ENCODE measurements at places on chromosomes 6 and 20. TPM values are rescaled to one million over a fixed set of nuclear protein-coding genes. Genes with fewer than 3 reads are reported as not detected.

DNA sequence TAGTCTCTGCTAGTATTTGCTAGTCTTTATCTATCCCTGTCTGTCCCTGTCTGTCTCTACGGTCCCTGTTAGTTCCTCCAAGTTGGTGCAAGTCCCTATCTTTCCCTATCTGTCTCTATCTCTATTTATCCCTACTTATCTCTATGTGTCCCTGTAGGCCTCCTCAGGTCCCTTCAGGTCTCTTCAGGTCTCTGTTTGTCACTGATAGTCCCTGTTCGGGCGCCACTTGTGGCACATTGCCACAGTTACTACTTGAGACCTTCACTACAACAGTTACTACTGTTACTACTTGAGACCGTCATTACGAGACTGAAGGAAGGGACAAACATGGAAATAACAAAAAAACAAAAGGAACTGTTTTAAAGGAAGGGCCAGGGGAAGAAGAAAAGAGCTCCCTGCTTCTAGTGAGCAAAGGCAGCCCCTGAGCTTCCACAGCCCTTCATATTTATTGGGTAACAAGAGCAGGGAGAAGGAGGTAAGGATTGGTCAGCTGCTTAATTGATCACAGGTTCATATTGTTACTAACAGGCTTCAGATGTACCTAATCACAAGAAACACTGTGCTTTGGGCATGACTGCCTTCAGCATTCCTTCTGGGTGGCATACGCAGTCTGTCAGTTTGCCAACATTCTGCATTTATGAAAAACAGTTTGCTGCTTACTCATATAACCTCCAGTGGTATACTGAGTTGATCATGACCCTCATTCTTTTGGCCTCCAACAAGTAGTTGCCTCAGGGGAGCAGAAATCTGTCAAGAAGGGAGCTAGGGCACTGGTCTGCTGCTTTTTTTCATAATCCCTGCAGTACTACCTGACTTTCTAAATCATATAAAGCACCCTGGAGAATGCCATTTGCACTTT, 8.4 kb downstream of the EPB41L2 start:
- no peak for DNase-seq

Gene PRND
- total RNA-seq: not detected

GRCh38 chr20:19835533-19836222, 77.6 kb downstream of the RIN2 start:
- no peak for DNase-seq

Gene LAMA4
- 76.5 TPM for total RNA-seq

DNA sequence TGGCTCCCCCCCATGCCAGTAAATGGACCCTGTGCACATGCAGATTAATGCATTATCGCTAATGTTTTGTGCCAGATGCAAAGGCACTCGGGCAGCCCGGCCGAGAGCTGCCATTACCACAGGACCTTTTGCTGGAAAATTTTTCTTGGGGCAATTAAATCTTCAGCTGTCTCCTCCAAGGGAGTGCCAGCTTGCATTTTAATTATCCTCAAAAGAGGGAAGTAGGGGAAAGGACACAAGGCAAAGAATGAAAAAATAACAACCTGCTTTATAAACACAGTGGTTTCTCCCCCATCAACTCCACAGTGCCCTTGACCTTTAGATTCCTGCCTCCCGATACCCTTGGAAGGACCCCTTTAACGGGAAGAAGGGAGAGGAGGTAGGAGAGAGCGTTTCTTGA, 48.2 kb downstream of the PDYN start:
- no peak for DNase-seq

GRCh38 chr20:13041574-13042457, 33.0 kb downstream of the SPTLC3 start:
- DNase-seq: peak; percentile 42

DNA sequence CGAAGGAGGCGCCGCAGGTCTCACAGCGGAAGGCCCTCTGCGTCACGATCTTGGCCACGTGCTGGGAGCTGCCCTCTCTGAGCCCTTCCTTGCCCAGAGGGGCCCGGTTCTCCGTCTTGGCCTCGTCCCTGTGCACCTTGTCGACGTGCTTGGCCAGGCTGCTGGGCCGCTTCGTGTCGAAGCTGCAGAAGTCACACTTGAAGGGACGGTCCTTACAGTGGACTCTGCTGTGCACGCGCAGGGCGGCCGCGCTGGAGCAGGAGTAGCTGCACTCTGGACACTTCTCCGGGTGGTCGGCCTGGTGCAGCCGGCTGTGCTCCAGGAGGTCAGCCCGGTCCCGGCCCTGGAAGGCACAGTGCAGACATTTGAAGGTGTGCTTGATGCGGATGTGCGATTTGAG, 106.9 kb downstream of the ZFP64 start:
- no peak for DNase-seq

- peak; percentile 24 for DNase-seq
These were observed 90.2 kb downstream of the F13A1 start for GRCh38 chr6:6230286-6230685.

GRCh38 chr20:56542489-56543030, 9.5 kb downstream of the FAM209B start:
- DNase-seq: no peak

DNA sequence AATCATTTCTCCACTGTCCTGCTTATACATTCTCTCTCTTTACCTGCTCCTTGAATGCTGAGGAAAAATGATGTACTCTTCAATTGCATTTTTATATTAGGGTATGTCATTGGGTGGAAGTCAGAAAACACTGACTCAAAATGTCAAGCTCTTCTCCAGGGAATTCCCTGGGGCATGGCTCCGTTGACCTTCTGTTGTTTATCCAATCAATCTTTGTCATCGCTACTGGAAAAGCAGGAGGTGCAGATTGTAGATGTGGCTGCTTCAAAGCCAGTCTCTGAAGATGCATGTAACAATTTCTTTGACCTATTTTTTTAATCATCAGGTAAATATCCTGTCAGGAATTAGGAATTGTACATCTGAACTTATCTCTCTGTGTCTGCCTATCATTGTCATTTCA, 63.9 kb upstream of the TENT5A start:
- no peak for DNase-seq

Gene DAAM2
- total RNA-seq: 5.2 TPM

GRCh38 chr6:53250176-53251032, 98.3 kb downstream of the ELOVL5 start:
- DNase-seq: peak; percentile 68

GRCh38 chr6:53664623-53665022, 933 bp downstream of the KLHL31 start:
- DNase-seq: no peak

- DNase-seq: no peak
These were observed 113.3 kb downstream of the AFG1L start for GRCh38 chr6:108407904-108408827.

DNA sequence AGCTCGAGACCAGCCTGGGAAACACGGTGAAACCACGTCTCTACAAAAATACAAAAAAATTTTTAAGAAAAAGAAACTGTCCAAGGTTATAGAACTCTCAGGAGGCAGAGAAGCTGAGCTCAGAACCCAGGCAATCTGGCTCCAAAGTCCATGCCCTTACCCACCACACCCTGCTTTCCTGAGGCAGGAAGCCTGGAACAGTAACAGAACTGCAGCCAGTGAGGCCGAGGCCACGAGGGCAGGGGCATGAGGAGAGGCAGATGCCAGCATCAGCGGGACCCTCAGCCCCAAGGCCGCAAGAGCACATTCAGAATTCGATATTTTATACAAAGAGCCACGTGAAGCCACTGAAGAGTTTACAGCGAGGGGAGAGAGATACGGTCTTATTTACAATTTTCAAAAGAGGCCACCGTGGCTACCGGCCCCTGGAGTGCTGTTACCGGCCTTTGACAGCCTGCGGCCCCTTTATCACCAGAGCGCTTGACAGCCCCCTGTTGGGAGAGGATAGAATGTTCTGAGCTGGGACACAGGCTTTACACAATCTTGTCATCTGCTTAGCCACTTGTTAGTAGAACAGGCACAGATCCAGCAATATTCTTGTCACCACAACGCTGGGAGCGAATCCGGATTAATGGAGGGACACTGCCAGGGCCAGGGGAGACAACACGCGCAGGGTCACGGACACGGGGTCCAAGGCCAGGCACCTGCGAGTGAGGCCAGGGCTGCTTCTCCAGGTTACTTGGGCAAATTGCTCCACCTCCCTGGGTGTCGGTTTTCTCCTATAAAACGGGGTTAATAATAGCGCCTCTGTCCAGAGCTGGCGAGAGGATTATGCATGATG, 5.6 kb downstream of the SPATA2 start:
- no peak for DNase-seq

Gene GABRR2
- not detected for total RNA-seq

DNA sequence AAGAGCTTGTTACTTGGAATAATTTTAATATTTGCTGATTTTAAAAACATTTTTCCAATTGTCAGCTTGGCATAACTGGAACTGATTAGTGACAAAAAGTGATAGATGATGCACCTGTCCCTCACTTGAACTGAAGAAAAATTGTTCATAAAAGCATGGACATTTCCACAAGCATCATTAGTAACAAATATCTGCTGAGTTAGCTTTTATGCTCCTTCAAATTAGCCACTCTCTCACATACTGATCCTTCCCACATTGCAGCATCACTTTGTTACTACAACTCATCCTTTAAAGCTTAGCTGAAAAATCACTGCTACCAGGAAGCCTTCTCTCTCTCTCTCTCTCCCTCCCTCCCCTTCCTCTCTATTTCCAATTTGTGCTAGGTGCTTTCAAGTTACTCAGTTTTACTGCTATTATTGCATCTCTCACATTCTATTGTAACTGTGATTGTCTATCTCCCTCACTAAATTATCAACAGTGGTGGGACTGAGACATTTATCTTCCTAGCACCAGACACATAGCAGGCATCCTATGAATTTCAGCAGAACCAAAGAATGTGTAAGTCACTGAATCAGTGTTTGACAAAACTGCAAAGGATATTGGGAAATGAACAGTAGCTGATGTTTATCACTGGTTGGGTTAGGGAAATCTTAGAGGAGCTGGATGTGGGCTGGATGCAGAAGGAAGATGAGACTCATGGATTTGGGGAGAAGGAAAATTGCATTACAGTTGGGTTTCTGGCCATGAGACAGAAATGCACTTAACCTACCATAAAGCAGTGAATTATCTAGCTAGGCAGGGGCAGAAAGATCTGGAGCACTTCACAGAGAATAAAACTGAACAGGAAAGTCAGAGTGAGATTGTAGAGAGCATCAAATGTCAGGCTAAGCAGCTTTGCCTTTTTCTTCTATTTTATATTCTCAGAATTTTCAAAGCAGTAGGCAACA, 128.4 kb upstream of the PLN start:
- DNase-seq: no peak

GRCh38 chr6:8084586-8084985, 17.8 kb downstream of the EEF1E1 start:
- peak; percentile 39 for DNase-seq

- DNase-seq: peak; percentile 72
These were observed 778 bp upstream of the LOC128125822 start for GRCh38 chr6:63571361-63572043.

Measured in Daoy (cell line).